ENCODE measurements at places on chromosomes 1 and 21.

- no peak for DNase-seq
These were observed 6.1 kb downstream of the NPPA start for GRCh38 chr1:11841245-11842153.

GRCh38 chr1:43930949-43931275, 2.7 kb upstream of the ARTN start:
- DNase-seq = no peak

DNA sequence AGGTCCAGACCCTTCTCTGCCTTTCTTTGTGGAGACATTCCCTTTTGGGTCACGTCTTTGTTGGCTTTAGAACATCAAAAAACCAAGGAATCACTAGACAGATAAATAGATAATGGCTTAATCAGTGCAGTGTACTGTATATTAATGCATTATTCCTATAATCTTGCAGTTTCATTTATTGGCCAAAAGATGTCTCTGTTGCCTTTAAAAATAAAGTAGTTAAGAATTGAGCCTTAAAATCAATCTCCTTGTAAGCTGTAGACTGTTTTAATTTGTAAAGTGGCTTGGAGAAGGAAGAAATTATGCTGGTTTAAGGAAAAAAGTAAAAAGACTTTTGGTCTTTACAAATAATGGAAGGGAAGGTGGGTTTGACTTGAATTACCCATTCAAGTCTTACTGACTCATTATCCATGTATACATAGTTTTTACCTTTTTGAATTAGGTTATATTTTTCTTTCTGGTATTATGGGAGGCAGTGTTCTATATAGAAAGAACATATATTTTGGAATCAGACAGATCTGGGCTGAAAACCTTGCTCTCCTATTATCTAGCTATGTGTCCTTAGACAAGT, 84.6 kb downstream of the VPS13D start:
- DNase-seq = no peak

DNA sequence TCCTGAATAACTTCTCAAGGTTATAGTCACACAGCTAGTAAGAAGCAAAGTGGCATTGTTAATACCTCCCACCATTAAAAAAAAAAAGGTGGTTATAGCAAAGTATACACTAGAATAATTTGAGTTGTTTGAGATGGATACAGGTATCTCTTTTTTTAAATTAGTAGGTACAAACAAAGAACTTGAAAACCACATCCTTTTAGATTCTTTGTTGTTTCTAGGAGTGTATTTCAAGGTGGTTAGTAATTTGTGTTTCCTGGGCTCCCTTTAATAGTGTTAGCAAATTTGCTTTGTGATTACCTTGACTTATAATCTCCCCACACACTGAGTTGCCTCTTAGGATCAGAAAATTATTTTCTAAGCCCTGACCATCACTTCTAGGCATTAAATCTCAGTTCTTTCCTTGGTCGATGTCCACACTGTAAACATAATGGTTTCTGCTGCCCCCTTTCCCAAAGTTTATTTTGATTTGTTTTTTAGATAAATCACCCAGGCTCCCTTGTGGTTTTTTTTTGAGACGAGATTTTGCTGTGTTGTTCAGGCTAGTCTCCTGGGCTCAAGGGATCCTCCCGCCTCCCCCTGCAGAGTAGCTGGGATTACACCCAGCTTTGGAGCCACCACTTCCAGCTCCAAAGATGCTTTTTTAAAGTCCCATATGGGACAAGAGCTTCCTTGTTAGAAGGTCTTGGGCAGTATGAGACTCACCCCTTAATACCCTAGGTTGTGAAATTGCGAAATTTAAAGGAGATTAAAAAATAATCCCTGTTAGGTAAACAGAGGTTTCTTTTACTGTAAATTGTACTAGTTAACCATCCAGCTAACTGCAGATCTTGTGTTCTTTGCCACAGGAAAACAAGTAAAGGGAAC, 6.2 kb downstream of the AKIRIN1 start:
- DNase-seq = no peak

GRCh38 chr1:69777971-69778370, 210.2 kb downstream of the LRRC7 start:
- no peak for DNase-seq
